ENCODE measurements at places on chromosomes 11 and 22.

DNA sequence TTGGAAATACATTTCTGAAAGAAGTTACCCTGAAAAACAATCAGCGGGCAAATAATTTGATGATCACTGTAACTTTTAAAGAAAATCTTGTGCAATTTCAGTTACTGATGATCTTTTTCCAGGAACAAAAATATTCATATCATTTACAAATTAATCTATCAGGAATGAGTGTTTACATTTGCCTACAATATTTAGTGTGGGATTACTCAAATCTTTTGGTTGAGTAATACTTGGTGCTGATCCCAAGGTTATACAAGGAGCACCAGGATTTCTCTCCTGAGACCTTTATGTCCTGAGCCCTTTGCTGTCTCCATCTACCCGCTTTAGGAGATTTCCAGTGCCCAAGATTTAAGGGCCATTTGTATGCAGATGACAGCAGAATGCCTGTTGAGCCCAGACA, 116.1 kb downstream of the ATXN10 start:
- DNase-seq, result no peak

DNA sequence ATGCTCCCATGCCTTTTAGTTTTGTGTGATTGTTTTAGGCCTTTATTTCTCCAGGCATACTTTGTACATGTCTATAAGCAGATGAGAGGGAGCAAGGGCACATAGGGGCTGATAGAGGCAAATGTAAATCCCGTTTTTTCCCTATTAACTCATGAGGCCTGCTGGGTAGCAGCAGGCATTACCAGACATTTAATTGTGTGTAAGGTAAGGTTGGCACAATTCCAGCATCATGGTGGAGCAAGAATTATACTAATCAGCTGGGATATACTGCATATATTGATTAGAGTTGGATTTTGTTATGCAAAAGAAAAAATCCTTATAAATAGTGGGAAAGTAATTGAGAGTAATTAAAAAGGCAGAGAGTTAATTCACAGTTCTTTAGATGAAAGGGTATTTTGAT, 12.2 kb downstream of the FAT3 start:
- no peak for DNase-seq

DNA sequence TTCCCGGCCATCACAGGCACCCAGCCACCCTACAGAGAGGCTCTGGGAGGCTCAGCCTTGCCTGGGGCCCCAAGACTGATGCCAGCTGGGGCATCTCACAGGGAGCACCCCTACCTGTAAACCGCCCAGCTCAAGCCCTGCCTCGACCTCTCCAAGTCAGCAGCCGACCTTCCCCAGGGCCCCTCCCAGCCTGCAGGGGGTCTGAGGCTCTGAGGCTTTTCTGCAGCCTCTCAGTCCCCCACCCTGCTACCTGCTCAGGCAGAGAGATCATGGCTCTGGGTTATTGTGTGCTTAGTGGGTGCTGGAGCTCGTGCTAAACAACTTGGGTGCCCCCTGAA, 23.1 kb upstream of the RTN4R start:
- DNase-seq, result no peak

DNA sequence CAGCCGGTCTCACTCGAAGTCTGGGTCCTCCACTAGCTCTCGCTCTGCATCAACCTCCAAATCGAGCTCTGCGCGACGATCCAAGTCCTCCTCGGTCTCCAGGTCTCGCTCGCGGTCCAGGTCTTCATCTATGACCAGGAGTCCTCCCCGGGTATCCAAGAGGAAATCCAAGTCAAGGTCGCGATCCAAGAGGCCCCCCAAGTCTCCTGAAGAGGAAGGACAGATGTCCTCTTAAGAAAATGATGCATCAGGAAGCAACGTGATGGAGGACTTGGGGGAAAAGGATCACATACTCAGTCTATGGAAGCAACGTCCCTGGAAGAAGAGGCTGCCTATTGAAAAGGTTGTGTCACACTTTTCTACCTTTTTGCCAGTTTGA, 1.1 kb downstream of the SRSF8 start:
- DNase-seq, result no peak

GRCh38 chr11:120735035-120735434, 223.5 kb downstream of the GRIK4 start:
- no peak for DNase-seq

DNA sequence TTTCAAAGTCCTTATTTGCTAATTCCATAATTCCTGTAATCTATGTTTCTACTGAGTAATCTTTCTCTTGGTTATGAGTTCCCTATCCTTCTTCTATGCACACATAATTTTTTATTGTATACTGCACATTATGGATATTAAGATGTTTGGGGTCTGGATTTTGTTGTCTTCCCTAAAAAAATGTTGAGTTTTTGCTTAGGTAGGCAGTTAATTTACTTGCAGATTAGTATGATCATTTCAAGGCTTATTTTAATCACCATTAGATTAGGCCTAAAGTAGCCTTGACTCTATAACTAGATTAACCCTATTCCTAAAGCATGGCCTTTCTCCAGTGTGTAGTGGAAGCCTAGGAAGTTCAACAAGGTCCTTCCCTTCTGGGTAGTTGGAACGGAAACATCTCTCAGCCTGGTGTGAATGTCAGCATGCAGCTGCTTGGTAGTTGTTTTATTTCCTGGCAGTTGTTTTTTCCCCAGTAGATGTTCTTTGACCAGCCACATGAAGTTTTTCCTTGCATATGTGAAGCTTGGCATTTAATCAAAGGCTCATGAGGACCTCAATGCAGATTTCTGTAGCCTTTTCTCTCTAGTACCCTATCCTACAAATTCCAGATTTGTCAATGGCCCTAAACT, 419.3 kb upstream of the NARS2 start:
- DNase-seq, result no peak

DNA sequence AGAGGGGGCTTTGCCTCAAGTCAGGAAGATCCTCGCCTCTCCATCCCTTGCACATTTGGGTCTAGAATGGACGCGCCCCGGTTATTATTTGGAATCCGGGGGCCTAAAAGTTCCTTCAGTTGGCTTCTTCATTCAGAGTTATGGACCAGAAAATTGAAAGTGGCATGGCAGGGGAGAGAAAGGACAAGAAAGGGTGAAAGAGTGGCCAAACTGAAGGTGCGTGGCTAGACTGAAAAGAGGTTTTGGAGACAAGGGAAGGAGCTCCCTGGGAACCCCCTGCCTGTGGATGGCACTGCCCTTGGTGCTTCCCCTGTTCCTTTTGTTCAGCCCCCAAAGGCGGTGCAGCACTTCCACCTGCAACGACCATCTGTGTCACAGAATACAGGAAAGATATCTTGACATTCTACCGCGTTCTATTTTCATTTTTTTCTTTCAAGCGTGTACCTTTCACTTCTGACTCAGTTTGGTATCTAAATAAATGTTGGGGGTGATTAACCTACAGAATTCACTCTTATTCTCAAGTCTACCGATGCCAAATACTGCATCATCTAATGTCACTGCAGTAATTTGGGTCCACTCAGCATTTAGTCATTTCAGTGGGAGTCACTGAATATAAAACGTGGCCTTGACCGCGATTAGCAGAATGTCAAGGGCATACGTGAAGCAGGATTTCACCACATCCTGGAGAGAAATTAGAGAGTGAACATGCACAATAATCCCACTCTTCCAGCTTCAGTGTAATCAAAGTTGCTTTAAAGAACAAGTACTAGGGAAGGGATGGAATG, 88.1 kb upstream of the ARHGAP32 start:
- DNase-seq, result no peak

- no peak for DNase-seq
Observed at GRCh38 chr11:103413266-103413888, 304.2 kb downstream of the DYNC2H1 start.

DNA sequence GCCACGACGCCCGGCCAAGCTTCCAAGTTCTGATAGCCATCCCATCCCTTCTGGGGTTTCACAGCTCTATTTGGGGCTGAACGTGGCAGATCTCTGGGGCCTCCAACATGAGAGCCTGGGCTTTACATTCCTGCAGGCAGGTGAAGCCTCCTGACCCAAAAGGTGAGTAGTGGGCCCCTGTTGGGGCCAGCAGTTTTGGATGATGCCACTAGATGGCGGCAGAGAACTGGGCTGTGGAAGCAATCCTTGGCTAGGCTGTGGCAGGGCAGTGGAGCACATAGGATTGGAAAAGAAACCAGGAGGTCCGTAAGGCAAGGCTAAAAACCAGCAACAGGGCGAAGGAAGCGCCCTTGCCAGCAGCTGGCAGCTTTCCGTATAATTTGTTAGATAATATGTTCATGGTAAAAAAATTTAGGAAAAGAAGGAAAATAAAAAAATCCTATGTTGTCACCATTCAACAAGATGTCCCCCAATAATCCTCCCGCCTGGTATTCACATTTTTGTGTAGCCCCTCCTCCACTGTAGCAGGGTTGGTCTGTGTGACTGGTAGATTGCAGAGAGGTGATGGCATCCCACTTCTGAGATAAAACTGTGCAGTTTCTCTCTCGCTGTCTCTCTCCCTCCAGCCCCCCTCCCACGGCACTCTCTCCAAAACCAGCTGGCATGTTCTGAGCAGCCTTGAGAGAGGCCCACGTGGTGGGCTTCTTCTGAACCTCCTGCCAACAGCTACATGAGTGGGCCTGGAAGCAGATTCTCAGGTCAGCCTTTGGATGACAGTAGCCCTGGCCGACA, 43.6 kb upstream of the OR4B1 start:
- DNase-seq, result no peak

GRCh38 chr22:37782340-37783168, 25.2 kb upstream of the GCAT start:
- DNase-seq, result no peak

DNA sequence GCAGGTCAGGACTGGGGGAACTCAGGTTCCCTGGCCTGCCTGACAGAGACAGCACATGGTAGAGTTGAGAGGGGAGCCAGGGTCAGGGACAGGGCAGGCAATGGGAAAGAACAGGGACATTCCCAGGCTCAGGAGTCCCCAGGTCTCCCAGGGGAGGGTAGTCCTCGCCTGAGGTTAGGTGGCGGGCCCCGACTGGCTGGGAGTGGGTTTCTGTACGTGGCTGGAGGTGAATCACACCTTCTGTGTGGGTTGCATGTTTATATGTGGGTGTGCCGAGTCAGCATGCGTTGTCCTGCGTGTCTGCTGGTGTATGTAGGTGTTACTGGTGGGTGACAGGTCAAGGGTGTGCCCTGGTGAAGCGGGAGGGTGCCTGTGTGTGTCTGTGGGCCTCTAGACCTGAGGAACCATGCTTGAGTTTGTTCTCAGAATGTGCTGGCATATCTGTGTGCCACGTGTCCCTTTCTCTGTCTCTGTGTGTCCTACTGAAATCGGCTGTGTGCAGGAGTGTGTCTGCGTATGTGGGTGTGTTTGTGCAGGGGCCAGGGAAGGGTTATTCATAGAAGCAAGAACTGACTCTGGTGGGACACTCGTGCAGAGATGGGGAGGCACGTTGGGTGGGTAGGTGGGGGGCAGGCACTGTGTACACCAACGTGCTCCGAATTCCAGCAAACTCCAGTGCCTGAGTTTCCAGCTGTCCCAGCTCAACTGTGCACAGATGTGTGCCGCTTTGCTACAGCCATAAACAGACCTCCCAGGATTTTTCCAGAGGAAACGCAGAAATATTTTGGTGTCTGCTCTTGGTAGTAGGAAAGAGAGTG, 23.8 kb upstream of the OAF start:
- DNase-seq, result no peak

DNA sequence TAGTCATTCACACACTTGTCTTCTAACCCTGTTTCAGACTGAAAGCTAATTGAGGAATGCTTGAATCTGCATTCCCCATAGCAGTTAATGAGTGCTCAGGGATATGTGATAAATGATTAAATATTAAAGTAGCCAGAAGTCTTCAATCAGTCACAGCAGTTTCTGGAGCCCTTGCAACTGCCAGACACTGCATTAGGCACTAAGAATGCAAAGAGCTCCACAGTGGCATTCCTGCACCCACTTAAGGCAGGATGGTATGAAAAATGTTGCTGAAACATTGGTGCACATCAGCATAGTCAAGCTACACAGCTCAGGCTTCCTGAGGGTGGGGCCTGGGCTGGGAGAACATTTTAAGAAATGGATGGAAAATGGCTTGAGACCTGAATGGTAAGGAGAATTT, 6.5 kb downstream of the DTX4 start:
- DNase-seq, result no peak

GRCh38 chr11:118684187-118684586, 4.7 kb upstream of the TREH start:
- no peak for DNase-seq

- no peak for DNase-seq
Observed at GRCh38 chr22:42793848-42794405, 63.1 kb downstream of the ARFGAP3 start.

DNA sequence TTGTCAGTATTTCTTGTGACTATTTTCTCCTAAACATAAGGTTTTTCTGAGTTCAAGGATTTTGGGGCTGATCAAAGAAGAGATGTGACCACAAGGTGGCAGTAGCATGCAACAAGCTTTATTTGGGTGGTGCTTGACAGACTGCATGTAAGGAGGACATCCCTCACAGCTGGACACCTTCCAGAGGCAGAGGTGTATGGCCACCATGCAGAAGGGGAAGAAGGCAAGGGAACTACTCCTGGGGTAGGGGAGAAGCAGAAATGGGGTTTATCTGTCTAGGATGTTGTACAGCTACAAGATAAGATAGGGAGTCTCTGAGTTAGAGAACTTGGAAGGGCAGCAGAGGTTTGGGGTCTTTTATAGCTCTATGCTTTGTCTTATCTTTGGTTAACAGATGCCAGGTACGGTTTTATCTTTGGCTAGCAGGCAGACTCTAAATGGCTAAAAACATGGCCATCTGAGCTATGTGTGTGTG, 5.1 kb upstream of the BIRC2 start:
- peak; percentile 1 for DNase-seq

DNA sequence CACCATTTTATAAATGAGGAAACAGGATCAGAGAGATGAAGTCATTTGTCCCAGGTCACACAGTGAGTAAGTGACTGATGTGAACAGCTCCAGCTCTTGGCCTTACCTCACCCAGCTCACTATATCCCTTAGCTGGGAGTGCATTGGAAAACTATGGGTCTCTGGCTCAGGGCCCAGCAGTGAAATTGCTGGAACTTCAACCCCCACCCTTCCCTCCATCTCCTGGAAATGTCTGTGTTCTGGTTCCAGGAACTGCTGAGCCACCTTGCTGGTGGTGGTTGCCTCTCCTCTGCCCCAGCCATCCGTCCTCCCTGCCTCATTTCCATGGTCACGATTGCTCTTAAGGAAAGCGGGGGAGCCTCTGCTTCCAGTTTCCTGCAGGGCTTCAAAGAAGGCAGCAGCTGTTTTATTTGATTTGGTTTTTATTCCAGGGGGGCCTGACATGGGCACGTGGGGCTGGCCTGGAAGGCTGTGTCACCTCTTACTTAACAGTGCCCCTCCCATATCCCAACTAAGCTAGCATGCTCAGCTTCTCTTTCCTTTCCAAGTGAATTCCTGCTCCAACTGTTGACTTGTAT, 46.2 kb upstream of the CSTF3 start:
- no peak for DNase-seq

GRCh38 chr11:64711138-64711955, 11.7 kb downstream of the NRXN2 start:
- no peak for DNase-seq

- no peak for DNase-seq
Observed at GRCh38 chr22:28594797-28595462, 84.7 kb downstream of the TTC28 start.

- DNase-seq, result no peak
Observed at GRCh38 chr11:111419641-111420327, 40.7 kb upstream of the POU2AF1 start.

- DNase-seq, result no peak
Observed at GRCh38 chr11:96622026-96622634, 232.3 kb downstream of the JRKL start.
